ENCODE measurements at places on chromosomes 5 and 9. TPM values are rescaled to one million over a fixed set of nuclear protein-coding genes. Genes with fewer than 3 reads are reported as not detected.

TMC1 gene
- 0.28 TPM for total RNA-seq

RFESD gene
- total RNA-seq = 0.59 TPM

PLEKHG4B gene
- 0.30 TPM for total RNA-seq

OR2V2 gene
- not detected for total RNA-seq

FBP2 gene
- not detected for total RNA-seq

MARCHF11 gene
- total RNA-seq = not detected

HTR1A gene
- not detected for total RNA-seq

NME5 gene
- total RNA-seq = 2.0 TPM

MEGF10 gene
- total RNA-seq = 0.14 TPM

RAPGEF1 gene
- 25.8 TPM for total RNA-seq

DOCK2 gene
- 5.4 TPM for total RNA-seq

LECT2 gene
- total RNA-seq = not detected

NKD2 gene
- not detected for total RNA-seq

All from smooth muscle cell of the umbilical artery (primary cell).